Activated T-helper 2 cell treated with anti-CD3 and anti-CD28 coated beads, Interferon-gamma antibody, Interleukin-2, Interleukin-4, amounts not matched to agents 10 μg/mL and 5 μg/mL and 100 μg/mL, durations not matched to agents 14 hours and 24 hours and 36 hours (primary cell): ENCODE measurements at places on chromosomes 7 and 10.
A peak's percentile ranks its signal among the peaks of the same experiment; 100 is the strongest.

GRCh38 chr7:33040803-33041516, 21.6 kb downstream of the NT5C3A start:
- peak; percentile 62 for DNase-seq

- DNase-seq = no peak
Observed at GRCh38 chr7:132145063-132145462, 431.2 kb downstream of the PLXNA4 start.

- DNase-seq = no peak
Observed at GRCh38 chr10:21532694-21533466, 1.2 kb upstream of the MLLT10 start.

GRCh38 chr7:26052706-26053105, 99.3 kb upstream of the NFE2L3 start:
- DNase-seq = no peak

GRCh38 chr7:128055637-128056036, 24.4 kb upstream of the LRRC4 start:
- DNase-seq = no peak

DNA sequence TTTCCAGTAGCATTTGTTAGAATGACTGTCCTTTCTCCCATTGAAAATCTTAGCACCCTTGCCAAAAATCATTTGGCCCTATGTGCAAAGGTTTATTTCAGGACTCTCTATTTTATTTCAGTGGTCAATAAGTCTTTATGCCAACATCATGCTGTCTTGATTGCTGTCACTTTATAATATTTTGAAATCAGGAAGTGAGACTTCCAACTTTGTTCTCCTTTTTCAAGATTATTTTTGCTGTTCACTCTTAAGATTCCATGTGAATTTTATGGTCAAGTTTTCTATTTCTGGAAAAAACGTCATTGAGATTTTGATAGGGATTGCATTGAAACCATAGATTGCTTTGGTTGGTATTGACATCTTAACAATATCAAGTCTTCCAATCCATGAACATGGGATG, 65.1 kb downstream of the PAXIP1 start:
- no peak for DNase-seq

GRCh38 chr7:55063633-55064032, 44.8 kb downstream of the EGFR start:
- DNase-seq = no peak

GRCh38 chr7:42090806-42091205, 146.2 kb downstream of the GLI3 start:
- no peak for DNase-seq

- no peak for DNase-seq
Observed at GRCh38 chr10:92689663-92690210, at the start of gene HHEX. Gene HHEX (plus strand): TSS chr10:92689955. CDS start chr10:92689987, 32 bp downstream.

- DNase-seq = no peak
Observed at GRCh38 chr10:12269056-12269455, 73.1 kb downstream of the CDC123 start.

- DNase-seq = no peak
Observed at GRCh38 chr7:2643386-2644219, 11.8 kb downstream of the TTYH3 start.

DNA sequence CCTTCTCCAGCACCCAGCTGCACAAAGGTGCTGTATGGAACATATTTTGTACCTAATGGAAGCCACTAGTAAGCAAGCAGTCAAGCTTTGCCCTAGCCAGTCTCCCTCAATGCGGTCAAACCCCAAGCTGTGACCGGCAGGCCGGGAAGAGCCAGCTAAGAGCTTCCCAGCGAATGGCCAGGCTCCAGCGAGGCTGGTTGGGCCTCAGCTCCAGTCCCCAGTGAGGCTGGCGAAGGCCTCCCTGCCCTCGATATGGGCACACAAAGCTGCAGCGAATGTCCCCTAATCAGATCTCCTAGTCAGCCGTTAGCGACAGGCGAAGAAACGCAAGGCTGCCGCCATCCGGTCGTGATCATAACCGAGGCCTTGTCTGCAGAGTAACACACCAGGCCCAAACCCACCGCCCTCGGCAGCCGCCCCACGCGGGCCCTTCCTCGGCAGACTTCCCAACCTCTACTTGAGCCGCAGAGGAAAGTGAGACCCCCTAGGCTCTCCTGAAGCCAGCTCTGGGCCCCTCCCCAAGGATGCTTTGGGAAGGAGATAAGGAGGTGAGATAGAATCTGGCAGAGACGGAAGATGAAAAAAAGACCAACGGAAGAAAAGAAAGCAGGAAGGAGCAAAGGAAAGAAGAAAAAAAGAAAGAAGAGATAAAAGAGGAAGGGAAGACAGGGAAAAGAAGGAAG, 3.1 kb upstream of the HOXA9 start:
- DNase-seq = no peak

DNA sequence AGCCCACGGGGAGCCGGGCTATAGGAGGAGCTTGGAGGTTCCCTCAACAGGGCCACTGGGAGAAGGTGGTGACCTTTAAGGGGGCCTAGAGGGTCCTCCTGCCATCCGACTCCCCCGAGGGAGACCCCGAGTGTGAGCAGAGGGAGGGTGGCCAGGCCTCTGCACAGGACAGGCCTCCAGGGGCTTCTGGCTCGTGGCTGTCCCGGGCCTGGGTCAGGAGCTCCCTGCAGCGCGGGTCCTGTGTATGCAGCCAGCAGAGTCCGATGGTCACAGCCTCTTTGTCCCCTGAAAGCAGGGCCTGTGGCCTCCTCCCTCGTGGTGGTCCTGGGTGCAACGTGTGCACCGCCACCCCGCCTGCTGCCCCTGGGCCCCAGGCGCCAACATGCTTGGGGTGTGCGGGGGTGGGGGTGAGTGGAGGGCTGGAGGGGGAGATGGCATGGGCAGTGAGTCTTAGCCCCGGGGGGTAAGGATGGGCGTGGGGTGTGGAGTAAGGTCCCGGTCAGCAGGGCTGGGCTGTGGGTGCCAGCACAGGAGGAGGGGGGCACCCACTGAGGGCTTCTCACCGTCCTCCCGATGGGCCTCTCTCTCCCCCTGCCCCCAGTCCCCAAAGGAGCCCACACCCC, 27.1 kb downstream of the UNCX start:
- no peak for DNase-seq

DNA sequence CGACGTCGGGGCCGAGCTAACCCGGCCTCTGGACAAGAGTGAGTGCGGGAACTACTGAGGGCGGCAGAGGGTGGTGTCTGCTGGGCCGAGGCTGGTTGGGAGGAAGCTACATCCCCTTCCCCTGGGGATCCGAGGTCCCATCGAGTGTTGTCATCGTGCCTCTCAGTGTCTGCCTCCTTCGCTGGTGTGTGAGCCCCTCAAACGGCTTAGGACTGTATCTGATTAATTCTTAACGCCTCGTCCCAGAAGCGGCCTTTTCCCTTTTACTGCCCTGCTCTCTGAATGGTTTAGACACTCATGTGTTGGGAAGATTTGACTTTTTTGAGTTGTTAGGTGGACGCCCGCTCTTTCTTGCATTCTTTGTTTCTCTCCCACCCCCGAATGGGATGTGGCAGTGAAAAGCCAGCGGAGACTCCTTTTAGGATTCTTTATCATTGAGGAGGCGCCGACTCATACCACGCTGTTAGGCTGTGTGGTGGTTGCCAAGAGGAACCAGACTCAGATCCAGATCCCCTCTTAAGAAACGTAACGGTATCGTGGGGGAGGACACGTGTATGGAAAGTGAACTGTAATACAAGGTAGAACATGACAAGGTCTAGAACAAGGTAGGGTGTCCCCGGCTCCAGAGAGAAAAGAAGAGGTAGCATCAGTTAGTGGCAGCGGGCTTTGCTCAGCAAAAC, 631 bp downstream of the SUPV3L1 start:
- no peak for DNase-seq

- no peak for DNase-seq
Observed at GRCh38 chr10:60098677-60099601, 192.6 kb upstream of the CCDC6 start.

GRCh38 chr7:84274029-84274638, 79.5 kb upstream of the SEMA3A start:
- no peak for DNase-seq

DNA sequence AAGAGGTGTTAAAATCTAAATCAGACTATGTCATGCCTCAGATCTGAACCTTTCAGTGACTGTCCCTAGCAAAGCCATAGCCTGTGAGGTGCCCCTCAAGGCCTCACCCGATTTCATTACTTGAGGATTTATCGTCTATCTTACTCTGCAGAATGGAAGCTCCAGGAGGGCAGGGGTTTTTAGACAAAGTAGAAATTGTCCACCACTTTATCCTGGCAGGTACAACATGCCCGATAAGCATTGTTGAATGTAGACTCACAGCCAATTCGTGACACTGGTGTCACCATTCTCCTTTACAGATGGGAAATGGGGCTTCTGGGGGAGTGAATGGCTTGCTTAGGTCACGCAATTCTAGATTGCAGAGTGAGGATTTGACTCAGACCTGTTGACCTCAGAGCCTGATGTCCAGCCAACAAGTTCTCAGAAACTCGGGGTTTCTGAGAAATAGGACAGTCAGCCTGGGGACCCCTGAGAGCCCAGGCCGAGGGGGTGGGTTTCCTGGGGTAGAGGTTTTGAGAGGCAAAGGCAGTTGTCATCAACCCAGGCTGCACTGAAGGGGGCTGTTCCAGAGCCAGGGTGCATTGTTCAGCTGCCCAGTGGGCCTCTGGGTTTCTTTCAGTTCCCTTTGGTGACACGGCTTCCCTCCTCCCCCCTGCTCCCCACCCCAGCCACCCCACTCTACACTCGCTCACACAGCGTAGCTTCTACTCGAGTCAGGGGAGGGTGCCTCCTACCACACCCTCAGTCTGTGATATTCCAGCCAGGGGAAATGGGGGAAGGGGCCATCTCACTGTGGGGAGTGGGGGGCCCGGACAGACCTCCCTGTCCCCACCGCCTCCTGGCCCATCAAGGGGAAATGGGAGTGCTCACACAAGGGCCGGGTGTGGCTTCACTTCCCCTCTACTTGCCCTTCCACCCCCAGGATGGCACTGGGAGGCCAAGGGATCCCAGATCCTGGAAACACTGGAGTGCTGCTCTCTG, 3.1 kb upstream of the IRF5 start:
- DNase-seq = no peak

GRCh38 chr10:110802090-110802489, 69.6 kb upstream of the PDCD4 start:
- no peak for DNase-seq

GRCh38 chr7:730501-731439, 3.7 kb upstream of the PRKAR1B start:
- no peak for DNase-seq

GRCh38 chr7:101650579-101651081, 21.5 kb upstream of the MYL10 start:
- no peak for DNase-seq

DNA sequence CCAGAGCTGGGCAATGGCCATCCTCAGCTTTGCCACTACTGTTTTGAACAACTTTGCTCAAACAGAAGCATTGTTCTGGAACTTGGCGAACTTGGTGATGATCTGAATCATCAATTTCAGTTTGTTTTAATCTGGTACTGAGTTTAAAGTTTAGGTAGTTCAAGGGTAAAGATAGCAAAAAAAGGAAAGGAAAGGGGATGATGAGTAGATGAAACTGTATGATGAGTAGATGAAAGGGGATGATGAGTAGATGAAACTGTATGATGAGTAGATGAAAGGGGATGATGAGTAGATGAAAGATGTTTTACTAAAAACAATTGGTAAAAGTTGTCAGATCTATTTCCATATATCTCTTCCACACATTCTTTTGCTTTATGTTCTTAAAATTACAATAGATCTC, 737.0 kb downstream of the LRMDA start:
- DNase-seq = no peak

DNA sequence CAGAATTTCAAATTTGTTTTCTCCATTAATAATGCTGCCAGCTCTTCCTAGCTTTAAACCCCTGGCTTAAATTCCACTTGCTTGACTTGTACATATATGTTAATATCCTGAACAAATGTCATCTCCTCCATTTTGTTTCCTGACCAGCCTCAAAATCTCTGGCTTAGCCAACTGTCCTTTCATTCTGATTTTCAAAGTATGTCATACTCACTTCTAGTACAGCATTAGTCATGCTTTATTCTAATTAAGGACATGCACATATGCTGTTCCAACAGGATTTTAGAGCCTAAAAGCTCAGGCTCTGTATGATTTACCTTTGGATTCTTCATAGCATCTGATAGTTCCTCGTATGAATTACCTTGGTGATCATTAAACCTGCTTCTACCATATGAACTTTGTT, 158.3 kb downstream of the ZNF438 start:
- no peak for DNase-seq

DNA sequence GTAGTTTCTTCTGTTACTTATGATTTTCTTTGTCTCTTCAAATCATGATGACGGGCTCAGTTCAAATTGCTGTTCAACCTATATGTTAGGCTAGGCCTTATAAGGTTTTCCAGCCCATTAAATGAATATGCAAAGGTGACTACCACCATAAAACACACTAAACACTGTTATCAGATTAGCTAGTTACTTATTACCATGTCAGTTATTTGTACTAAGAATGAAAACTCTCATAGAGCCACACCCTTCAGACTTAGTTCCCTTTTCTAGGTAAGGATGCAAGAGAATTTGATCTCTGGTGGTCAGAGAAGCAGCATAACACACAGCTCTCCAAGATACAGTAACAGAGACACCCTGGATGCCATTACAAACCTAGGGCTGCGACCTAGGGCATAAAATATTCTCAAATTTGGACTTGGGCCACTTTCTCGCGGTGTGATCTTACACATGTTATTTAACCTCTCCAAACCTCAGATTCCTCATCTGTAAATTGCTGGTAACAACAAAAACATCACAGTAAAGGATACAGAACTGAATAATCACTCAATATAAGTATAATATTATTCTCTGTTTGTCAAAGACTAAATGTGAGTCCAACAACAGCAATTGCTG, 35.6 kb downstream of the ANKMY2 start:
- DNase-seq = no peak

GRCh38 chr10:71161425-71161824, 50.9 kb upstream of the UNC5B start:
- no peak for DNase-seq

- no peak for DNase-seq
Observed at GRCh38 chr7:7617550-7617949, 23.0 kb upstream of the UMAD1 start.

GRCh38 chr10:132363921-132364593, 32.1 kb downstream of the LRRC27 start:
- no peak for DNase-seq

DNA sequence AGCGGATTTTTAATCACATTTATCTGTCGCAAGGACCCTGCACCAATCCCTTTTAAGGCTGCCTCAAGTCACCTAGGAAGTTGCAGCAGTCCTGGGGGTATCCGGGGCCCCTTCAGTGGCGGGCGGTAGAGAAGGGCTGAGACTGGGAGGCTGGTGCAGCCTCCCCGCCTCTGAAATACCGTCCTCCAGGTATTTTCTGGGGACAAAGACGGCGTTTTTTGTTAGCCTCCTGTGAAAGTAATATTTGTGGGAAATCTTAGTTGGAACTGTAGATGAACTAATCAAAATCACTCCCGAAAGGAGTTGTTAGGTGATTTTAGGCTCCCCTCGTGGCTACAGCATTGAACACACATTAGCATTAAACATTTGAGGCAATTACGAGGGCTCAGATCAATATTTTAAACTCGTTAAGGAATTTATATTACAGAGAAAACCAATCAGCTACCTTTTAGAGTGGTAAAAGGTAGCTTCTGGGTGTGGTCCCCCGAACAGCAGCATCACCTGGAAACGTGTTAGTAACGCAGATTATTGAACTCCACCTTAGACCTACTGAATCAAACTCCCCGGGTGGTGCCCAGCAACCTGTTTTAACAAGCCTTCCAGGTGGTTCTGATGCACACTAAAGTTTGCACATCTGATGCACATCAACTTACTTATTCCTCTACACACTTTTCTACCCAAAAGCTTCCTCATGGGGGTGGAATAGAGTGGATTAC, 530 bp upstream of the ANXA7 start:
- DNase-seq = no peak
